ENCODE measurements at places on chromosomes 12 and 14. TPM values are rescaled to one million over a fixed set of nuclear protein-coding genes. Genes with fewer than 3 reads are reported as not detected.

The PLEKHD1 gene
- total RNA-seq, result 0.16 TPM

The PPP4R4 gene
- 0.52 TPM for total RNA-seq

The NPFF gene
- total RNA-seq, result not detected

The TMEM253 gene
- 0.58 TPM for total RNA-seq

The TC2N gene
- total RNA-seq, result 58.1 TPM

The PAPLN gene
- total RNA-seq, result 8.6 TPM

The C12orf54 gene
- total RNA-seq, result not detected

The NR1H4 gene
- not detected for total RNA-seq

The YAF2 gene
- total RNA-seq, result 27.6 TPM

The E2F7 gene
- 1.8 TPM for total RNA-seq

The TMTC2 gene
- 39.0 TPM for total RNA-seq

The ANHX gene
- total RNA-seq, result not detected

The KRT78 gene
- total RNA-seq, result not detected

The ARHGEF40 gene
- total RNA-seq, result 41.5 TPM

The RHEBL1 gene
- total RNA-seq, result 0.71 TPM

The SPX gene
- total RNA-seq, result 0.44 TPM

The APAF1 gene
- total RNA-seq, result 21.1 TPM

The CLEC7A gene
- total RNA-seq, result 25.4 TPM

The TIMM9 gene
- 29.8 TPM for total RNA-seq

The SLC2A14 gene
- 2.5 TPM for total RNA-seq

The SLC17A8 gene
- total RNA-seq, result 0.13 TPM

The AICDA gene
- 0.24 TPM for total RNA-seq

The ASPG gene
- 1.4 TPM for total RNA-seq

The LHX5 gene
- not detected for total RNA-seq

The SDSL gene
- 13.8 TPM for total RNA-seq

The GZMH gene
- 2.2 TPM for total RNA-seq

The SIRT4 gene
- 2.3 TPM for total RNA-seq

The DGKA gene
- 36.7 TPM for total RNA-seq

The STON2 gene
- total RNA-seq, result 46.7 TPM
